ENCODE measurements at places on chromosomes 13 and 19.

DNA sequence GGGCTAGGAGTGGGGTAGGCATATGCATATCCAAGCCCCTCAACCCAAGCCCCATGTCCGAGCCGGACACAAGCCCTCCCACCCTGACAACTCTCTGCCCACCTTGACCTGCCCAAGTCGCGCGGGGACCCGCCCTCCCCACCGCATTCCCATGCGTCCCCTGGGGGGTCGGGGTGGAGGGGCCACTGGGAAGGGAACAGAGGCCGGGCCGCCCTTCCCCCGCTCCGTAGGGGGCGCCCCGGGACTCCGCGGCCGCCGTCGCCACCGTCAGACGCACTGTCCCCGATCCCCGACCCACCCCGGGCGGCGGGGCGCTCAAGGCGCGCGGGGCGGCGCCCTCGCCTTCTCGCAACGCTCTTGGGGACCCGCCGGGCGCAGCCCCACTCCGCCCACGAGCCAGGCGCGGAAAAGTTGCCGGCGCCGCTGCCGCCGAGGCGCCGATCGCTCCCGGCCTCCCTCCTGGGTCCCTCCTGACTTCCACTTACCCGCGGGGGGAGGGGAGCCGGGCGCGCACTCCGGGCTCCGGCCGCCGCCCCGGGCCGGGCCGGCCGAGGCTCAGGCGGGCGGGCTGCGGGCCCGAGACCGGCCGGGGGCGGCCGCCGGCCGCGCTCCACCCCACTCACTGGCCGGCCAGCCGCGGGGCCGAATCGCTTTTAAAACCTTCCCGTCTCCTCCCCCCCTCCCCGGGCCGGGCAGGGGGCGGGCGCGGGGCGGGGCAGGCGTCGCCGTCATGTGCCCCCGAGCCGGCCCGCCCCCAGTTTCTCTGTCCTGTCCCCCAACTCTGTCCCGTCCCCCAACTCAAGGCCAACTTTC, 34.4 kb upstream of the NANOS3 start:
- peak; percentile 89 for DNase-seq

- no peak for DNase-seq
These were observed 308.5 kb upstream of the KLF12 start for GRCh38 chr13:74442751-74443150.

- DNase-seq, result no peak
These were observed 1658.6 kb downstream of the OLFM4 start for GRCh38 chr13:54687173-54687572.

GRCh38 chr19:21835429-21835809, 563 bp downstream of the ZNF43 start:
- DNase-seq, result no peak

- no peak for DNase-seq
These were observed 3.5 kb downstream of the ADPRHL1 start for GRCh38 chr13:113449693-113450347.

GRCh38 chr19:35903550-35904179, 1.3 kb downstream of the HCST start:
- DNase-seq, result peak; percentile 80
